ENCODE measurements at places on chromosomes 2 and 18.
A peak's percentile ranks its signal among the peaks of the same experiment; 100 is the strongest.

- no peak for DNase-seq
These were observed 339.8 kb downstream of the CYP26B1 start for GRCh38 chr2:71807581-71808451.

DNA sequence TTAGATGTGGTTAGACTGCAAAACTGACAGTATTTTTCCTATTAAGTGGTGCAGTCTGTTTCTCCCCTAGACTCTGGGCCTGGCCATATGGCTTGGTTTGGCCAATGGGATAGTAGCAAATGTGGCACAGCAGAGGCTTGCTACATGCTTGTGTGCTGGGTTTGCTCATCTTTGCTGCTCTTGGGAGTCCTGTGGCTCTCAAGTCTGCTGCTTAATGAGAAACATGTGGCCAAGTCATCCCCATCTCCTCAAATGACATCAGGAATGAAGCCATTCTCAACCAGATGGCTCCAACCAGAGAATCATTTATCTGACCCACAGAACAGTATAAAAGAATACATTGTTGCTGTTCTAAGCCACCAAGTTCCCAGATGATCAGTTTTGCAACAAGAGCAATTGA lies 57.1 kb upstream of the PAX3 start:
- DNase-seq = no peak

GRCh38 chr18:61535401-61535800 lies 202.2 kb downstream of the CDH20 start:
- no peak for DNase-seq

DNA sequence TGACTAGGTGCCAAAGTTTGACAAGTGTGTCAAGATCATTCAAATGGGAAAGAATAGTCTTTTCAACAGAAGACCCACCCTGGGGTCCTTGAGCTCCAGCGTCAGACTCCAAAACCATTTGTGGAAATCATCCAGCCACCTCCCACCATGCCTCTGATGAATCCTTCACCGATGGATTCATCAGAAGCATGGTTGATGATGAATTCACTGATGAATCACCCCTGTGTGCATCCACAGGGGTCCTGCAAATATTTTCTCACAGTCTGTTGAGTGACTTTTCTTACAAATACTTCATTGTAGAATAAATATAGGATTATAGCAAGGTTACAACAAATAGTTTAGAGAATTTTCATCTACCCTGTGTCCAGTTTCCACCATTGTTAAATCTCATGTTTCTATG lies 4.3 kb downstream of the UGT1A9 start:
- no peak for DNase-seq

- no peak for DNase-seq
These were observed 400.4 kb upstream of the LRRTM4 start for GRCh38 chr2:77922567-77922966.

DNA sequence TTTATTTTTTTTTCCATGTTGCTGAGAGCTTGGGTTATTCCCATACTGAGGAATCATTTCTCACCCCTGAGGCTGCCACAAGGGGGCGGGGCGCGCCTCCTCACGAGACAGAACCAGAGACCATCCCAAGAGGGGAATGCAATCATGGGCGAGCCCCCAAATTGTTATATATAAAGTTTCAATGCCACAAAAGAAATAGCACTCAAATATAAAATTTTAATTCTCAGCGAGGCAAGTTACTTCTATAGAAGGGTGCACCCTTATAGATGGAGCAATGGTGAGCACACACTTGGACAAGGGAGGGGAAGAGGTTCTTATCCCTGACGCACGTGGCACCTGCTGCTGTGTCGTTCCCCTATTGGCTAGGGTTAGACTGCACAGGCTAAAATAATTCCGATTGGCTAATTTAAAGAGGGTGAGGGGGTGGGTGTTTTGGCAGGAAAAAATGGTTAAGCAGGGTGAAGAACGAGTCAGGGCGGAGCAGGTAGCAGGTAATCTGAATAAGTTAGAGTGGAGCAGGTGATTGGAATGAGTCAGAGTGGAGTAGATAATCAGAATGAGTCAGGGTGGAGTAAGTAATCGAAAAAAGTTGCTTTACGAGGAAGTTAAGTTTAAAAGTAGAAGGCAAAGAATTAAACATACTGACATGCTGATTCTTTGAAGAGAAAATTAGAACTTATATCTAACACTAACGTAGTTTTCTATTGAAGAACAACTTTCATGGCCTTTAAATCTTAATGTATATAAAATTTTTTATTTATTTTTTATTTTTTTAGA lies 177.5 kb downstream of the MTCL1 start:
- no peak for DNase-seq

GRCh38 chr2:65358678-65359400 lies 73.6 kb downstream of the SPRED2 start:
- DNase-seq = no peak

DNA sequence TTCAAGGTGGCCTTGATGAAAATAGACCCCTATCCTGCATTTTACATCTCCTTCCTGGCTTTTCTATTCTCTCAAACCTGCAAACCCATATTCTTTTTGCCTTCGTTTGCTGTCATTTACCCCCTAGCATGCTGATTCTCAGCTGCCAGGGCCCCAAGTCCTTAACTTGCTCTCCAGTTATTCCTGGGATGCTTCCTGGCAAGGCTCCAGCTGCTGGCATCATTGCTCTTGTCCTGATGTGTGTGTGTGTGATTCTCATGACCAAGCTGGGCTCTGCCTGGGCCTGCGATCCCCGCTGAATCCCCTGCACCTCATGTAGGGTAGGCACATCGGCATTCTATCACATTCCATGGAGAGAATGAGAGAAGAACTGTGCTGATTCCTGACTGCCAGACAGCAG lies 11.9 kb downstream of the NPAS2 start:
- no peak for DNase-seq

DNA sequence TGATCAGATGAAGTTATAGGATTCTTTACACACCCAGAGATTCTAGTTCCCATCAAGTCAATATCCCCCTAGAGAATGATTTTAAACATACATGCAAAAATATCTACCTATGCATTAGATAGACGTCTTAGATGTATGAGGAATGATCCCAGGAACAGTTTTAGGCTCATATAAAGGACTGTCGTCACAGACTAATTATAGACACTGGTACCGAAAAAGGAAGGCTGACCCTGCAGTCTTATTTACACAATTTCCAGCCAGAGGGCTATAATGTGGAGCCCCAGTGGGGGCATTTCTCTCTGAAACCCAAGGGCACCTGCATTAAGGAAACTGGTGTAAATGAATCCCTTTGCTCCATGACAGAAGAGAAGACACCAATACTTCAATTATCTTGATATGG lies 170.4 kb downstream of the ZNF521 start:
- no peak for DNase-seq

DNA sequence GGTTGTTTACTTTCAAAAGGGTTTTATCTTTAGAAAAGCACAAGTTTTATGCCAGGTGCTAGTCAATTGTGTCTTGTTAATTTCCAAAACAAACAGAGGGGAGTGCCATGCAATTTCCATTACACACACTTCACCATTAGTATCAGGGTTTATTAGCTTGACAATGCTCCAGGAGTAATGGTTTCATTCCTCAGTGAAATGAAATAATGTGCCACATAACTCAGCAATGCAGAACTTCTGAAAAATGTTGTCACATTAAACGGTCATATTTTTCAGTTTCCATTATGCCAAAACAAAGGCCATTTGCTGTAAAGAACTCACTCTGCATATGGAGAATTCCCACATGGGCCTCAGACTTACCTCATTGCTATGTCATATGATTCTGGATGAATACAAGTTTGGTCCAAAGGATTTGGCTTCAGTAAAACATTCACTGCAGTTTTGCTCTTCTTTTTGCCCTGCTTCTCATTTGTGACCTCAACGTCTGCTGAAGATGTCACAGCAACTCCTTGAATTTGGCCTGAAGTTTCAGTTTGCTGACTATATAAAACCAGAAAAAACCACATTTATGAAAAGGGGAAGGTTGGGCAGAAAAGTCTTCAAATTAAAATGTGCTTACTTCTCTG lies 198.2 kb downstream of the SRBD1 start:
- DNase-seq = no peak

DNA sequence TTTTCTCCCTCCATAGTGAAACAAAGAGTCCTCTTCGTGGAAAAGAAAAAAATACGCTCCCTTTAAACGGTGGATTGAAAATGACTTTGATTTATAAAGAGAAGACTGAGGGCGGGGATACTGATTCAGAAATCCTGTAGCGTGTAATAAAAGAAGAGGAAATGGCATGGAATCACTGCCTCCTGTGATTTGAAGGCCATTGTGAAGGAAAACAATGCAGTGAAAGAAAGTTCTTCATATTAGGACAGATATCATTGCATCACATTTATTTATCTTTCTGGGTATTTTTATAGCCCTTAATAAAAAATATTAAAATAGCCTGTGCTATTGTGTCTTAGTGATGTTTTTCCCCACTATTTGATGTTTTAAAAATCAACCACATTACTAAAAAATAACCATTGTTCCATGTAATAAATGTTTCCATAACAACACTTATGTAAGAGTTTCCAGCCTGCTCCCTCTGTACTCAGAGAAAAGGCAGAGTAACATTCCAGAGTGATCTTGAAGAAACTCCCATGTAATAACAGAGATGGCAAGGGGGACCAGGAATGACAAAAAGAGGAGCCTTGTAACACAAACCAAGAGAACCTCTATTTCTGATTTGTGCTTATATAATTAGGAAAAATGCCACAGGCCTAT lies 8.0 kb downstream of the MRPL33 start:
- DNase-seq = no peak

DNA sequence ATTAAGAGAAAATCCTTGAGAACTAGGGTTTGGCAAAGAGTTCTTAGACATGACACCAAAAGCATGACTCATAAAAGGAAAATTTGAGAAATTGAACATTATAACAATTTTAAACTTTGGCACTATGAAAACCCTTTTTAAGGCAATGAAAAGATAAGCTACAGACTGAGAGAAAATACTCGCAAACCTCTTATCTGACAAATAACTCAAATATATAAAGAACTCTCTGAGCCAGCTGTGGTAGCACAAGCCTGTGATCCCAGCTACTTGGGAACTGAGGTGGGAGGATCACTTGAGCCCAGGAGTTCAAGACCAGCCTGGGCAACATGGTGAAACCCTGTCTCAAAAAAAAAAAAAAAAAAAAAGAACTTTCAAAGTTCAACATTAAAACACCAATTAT lies 70.5 kb downstream of the FAM168B start:
- no peak for DNase-seq

DNA sequence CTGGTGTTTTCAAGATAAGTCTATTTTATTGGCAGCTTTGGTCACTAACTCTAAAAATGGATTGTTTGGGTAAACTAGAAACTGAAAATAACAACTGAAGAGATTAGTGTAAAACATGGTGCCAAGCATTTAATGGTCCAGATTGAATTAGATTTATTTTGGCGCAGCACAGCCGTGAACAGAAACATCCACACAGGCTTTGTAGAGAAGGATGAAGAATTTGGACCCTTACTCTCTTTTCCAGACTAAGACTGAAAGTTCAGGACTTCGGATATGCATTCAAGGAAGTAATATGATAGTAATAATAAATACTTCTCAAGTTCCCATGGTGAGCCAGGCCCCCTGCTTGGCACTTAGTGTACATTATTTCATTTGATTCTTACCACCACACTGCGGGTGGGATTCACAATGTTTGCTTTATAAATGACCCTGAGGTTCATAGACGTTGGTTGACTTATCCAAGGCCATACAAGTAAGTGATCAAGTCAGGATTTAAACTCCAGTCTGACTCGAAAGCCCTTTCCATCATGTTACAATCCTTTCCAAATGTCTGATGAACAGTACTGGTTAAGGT lies 54.2 kb upstream of the ITGB6 start:
- no peak for DNase-seq

DNA sequence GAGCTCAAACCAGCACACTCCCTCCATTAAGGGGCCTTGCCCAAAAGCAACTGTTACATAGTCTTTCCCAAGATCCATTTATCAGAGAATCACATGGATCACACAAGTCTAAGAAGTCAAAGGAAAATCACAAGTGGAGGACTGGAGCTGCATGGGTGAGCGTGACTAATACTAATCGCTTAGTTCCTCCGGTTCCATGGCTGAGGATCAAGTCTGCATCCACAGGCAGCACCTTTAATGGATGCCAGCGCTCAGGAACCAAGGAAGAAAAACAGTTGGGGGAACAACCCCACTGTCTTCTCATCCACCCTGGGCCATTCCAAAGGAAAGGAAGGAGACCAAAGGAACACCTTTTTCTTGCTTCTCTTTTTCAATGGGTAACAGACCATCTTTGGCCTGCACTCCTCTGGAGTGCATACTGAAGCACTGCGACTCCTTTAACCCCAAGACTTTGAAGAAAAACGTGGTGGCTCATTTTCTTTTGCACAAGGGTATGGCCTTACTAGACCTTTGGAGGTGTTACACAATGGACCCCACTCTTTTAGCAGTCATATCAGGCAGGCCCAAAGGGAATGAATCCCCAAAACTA lies 9.2 kb upstream of the WDR33 start:
- DNase-seq = no peak

GRCh38 chr2:213148572-213149261 lies 2.7 kb downstream of the IKZF2 start:
- no peak for DNase-seq

- no peak for DNase-seq
These were observed 696.1 kb downstream of the METTL4 start for GRCh38 chr18:1875219-1875618.

DNA sequence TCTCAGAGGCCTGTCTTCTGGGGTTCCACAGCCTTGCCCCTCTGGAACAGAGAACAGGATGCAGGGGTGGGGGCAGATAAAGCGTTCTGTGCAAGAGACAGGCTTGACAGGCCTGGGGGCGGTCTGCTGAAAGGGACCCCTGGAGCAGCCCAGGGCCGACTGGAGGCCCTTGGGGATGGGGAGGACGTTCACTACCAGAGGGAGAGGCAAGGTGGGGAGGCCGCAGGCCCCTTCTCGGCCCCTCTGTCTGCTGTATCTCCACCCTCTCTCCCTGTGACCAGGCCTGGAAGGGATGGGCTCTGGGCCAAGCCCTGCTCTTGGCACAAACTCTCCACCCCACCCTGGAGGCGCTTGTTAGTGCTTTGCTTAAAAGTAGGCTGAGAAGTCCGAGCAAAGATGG lies 27.3 kb upstream of the INHBB start:
- no peak for DNase-seq

DNA sequence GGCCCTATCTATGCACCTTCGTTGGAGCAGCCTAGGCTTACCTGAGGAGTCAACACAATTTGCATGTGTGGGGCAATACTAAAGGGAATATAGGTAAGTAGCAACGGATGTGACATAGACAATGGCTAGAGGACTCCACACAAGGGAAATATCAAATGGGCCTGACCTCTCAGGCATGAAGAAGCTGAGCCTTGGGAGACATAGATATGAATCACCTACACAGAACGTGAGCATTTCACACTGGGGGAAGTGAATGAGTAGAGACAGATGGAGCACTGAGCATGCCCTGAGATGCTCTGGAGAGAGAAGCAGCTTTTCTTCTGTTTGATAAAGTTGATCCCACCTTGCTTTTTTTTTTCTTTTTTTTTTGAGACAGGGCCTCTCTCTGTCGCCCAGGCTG lies 97.9 kb downstream of the ATL2 start:
- DNase-seq = no peak

GRCh38 chr2:137846993-137847392 lies 117.3 kb upstream of the HNMT start:
- no peak for DNase-seq

- DNase-seq = peak; percentile 58
These were observed 583 bp downstream of the CERS6 start for GRCh38 chr2:168456521-168457189.

GRCh38 chr2:158199928-158200650 lies 98.4 kb downstream of the UPP2 start:
- no peak for DNase-seq

- no peak for DNase-seq
These were observed 30.3 kb downstream of the MOGAT1 start for GRCh38 chr2:222701721-222702131.

- DNase-seq = peak; percentile 17
These were observed 87.9 kb downstream of the UGGT1 start for GRCh38 chr2:128178650-128179460.

GRCh38 chr18:38350141-38350540 lies 784.5 kb upstream of the CELF4 start:
- no peak for DNase-seq
